ENCODE measurements at places on chromosomes 3 and 15.

- peak; percentile 82 for DNase-seq
Observed at GRCh38 chr15:57306161-57306943, 70.0 kb upstream of the CGNL1 start.

DNA sequence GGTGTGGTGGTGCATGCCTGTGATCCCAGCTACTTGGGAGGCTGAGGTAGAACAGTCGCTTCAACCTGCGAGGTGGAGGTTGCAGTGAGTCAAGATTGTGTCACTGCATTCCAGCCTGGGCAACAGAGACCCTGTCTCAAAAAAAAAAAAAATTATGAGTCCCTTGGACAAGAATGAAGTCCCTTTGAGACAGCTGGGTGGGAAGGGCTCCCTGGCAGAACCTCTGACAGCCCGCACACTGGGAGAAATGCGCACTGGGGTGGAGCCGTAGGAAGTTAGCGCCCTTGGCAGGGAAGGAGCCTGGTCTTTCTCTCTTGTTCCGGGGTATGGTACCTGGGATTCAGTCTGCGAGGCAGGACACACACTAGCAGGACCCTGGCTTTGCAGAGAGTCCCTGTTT, 51.4 kb downstream of the SLC30A4 start:
- DNase-seq = no peak

GRCh38 chr3:33980252-33980651, 181.8 kb downstream of the PDCD6IP start:
- DNase-seq = no peak

DNA sequence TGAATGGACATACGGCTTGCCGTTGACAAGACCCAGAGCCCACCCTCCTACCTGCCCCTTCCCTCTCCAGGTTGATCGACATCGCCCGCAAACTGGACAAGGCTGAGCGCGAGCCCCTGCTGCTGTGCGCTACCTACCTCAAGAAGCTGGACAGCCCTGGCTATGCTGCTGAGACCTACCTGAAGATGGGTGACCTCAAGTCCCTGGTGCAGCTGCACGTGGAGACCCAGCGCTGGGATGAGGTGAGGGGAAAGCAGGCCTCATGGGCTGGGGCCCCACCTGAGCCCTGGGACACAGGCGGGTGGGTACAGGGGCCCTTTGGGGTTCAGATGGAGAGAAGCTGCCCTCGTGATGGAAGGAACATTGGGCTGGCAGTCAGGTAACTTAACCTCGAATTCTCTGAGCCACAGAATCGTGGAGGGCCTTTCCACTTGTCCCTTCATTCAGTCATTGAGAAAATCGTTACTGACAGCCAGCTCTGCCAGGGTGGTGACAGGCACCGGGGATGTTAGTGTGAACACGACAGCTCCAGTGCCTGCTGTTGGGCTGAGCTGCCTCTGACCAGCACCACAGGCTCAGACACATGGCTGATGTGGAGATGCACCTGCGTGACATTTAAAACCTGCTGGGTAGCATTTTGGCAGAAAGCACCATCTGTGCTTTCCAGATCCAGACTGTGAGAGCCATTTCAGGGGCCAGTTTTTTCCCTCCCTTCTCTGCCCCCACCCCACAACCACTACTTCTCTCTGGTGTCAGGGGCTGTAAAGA, 25.6 kb upstream of the RHO start:
- DNase-seq = no peak

- DNase-seq = peak; percentile 37
Observed at GRCh38 chr3:98013411-98014267, 21.5 kb downstream of the GABRR3 start.

All from inflammatory macrophage treated with lipopolysaccharide for 4 hours (primary cell).